Amniotic stem cell (primary cell): ENCODE measurements at places on chromosomes 4 and X.

- no peak for DNase-seq
These were observed 217.5 kb downstream of the GBA3 start for GRCh38 chr4:22910200-22910599.

GRCh38 chr4:87499403-87500091 is 29.6 kb downstream of the SPARCL1 start:
- no peak for DNase-seq

DNA sequence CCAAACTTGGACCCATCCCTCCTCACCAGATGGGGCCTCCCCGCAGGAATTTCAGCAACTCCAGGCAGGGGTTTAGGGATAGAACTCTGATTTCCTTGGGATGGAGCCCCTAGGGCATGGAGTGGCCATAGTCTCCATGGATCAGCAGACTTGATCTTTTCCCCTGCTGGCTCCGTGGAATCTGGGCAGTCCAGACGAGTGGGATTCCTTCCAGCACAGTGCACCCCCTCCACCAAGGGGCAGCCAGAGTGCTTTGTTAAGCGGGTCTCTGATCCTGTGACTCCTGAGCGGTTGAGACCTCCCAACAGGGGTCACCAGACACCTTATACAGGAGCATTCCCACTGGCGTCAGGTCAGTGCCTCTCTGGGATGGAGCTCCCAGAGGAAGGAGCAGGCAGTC is 40.4 kb downstream of the ENPP6 start:
- DNase-seq: no peak

DNA sequence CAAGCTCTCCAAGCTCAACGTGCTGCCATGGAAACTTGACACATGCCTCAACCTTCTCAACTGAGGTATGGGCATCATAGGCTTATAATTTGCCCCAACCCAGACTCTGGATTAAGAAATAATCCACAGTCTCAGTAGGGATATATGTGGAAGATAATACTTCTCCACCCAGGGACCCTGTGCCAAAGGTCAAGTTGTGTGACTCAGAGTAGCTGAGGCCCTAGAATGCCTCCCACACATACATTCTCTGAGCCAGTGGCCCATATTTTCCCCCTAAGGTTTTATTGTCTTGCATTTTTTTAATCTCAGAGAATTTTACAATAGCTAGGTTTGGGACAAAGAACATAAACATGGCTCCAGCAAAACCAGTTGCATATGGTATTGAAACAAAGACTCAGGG is 283.1 kb downstream of the IDS start:
- no peak for DNase-seq

DNA sequence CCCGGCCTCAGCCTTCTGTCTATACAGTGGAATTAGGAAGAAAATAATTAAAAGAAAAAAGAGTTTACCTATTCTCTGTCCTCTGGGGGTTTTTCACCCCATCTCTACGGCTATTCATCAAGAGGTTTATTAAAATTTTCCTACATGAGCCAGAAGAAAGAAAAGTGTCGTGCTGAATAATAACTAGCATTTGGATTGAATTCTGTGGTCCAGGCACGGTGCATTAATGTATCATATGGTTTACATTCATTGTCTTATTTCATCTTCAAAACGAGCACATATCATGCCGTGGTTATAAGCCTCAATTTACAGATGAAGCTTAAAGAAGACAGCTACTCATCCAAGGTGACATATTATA is 5.4 kb upstream of the NAA15 start:
- DNase-seq: no peak

GRCh38 chr4:63728480-63729177 is 680.6 kb downstream of the TECRL start:
- no peak for DNase-seq

- no peak for DNase-seq
These were observed 12.2 kb downstream of the SPOCK3 start for GRCh38 chr4:167222099-167222498.

- DNase-seq: no peak
These were observed 49.6 kb downstream of the HPF1 start for GRCh38 chr4:169707958-169708643.

DNA sequence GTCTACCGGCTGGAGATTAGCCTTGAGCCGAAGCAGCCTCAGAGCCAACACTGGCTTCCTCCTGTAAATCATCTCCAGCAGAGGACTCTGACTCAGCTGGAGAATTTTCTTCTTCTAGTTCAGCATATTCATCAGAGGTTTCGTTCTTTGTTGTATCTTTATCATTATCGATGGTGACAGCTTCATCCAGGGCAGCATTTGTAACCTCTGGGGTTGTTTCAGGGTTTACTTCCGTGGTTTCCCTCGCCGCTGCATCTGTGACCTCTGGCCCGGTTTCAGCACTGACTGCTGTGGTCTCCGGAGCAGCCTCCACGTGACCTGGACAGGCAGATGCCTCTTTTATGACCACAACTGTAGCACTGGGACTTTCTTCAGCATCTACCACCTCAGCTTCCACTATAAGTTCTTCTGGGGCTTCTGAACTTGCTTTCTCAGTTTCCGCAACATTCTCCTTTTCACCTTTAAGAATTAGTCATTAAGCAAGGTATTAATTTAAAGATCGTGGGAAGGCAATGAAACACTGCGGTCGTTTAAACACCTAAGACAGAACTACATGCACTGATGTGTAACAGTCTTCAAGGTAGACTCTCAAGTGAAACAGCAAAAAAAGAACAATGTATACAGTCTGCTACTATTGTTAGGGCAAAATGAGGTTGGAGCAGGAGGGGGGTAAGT is 13.3 kb downstream of the MGARP start:
- peak; percentile 53 for DNase-seq

- no peak for DNase-seq
These were observed 181.6 kb downstream of the NAF1 start for GRCh38 chr4:162985131-162985530.

GRCh38 chr4:153649572-153649991 is 34.5 kb upstream of the TLR2 start:
- DNase-seq: no peak

GRCh38 chr4:120844528-120844921 is 78.0 kb downstream of the PRDM5 start:
- no peak for DNase-seq

GRCh38 chr4:180741703-180742102 is 1501.5 kb upstream of the TENM3 start:
- DNase-seq: no peak

GRCh38 chrX:35919536-35920309 is at the start of gene CFAP47:
Gene CFAP47 (plus strand): TSS chrX:35919734. CDS start chrX:35919800, 66 bp downstream.
- no peak for DNase-seq

DNA sequence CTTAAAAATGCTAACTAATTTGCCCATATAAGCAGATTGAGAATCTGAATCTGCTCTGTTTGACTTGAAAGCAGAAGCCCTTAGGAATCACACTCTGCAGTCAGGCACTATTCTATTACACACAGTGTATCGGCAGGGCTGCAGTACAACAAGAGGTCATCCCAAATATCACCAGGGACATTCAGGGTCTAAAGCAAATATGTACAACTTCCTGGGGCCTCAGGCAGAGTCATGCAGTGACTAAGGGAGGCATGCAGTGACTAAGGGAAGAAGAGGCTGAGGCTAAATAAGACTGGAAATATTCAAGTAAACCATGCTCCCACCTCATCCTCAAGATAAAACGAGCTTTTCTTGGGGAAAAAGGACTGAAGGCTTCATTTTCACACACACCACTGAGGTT is 20.9 kb downstream of the MAPK10 start:
- DNase-seq: peak; percentile 42

- DNase-seq: no peak
These were observed 284.1 kb upstream of the EPHA5 start for GRCh38 chr4:65954416-65954815.

- DNase-seq: no peak
These were observed 25.5 kb downstream of the IRF2 start for GRCh38 chr4:184448821-184449220.

DNA sequence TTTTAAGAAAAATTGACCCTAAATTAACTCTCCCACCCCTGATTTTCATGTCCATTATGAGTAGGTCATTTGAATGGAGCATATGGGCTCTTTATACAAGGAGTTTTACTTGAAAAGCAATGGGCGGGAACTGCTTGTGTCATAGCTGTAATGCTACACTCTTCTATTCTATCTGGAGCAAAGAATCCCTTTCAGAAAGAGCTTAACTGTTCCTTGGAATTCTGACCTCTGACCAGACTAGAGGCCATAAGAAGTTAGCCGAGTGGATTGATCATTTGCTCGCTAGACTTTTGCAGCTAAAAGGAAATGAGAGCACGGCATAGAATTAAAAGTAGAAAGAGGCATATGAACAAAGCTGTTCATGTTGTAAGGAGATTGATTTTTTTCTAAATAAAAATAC is 79.1 kb downstream of the DOCK11 start:
- no peak for DNase-seq

DNA sequence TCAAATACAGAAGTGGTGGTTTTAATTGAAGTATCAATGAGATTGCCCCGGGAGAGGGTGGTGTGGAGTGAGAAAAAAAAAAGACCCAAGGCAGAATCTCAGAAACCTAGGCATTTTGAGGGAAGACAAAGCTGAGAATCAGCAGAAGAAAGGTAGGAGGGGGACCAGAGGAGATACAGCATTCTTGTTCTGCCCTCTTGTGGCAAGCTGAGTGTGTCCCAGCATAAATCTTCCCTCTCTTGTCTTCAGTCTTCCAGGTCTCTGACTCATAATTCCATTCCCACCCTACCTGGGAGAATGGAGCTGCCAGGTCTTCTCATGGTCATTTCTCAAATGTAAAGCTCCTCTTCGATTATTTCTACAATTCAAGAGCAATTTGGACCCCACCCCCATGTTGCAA is 32.7 kb upstream of the MAGED1 start:
- no peak for DNase-seq

GRCh38 chr4:101191302-101192098 is 155.8 kb downstream of the PPP3CA start:
- DNase-seq: no peak

GRCh38 chrX:43808231-43808630 is 74.0 kb downstream of the MAOB start:
- DNase-seq: no peak

DNA sequence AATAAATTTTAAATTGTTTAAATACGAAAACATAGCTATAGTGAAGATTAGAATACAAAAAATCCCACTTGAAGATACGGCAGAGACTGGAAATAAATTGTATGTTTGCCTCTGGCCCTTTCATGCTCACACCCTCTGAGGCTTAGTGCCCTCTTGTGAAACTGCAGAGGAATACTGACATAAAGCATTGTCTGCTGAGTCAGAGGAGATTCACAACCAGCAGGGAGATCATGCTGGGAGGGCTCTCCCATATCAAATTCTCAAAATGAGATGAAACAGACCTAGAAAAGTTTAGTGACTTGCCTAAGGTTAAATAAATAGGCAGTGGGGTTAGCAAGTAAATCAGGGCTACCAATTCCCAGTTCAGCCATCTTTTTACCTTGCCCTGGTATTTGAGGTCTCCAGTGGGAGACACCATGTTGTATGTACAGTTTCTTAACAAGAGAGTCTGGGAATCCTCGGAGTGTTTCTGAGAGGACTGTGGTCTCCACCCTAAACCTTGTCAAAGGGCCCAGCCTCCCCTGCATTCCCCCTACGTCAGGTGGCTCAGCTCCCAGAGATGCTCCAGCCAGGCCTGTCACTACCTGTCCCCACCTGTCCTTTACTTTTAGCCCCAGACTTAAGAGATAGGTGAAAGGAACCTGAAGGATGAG is 581.4 kb upstream of the DIPK2B start:
- DNase-seq: peak; percentile 40

- DNase-seq: no peak
These were observed 136.4 kb downstream of the MAPK10 start for GRCh38 chr4:86223472-86223871.

DNA sequence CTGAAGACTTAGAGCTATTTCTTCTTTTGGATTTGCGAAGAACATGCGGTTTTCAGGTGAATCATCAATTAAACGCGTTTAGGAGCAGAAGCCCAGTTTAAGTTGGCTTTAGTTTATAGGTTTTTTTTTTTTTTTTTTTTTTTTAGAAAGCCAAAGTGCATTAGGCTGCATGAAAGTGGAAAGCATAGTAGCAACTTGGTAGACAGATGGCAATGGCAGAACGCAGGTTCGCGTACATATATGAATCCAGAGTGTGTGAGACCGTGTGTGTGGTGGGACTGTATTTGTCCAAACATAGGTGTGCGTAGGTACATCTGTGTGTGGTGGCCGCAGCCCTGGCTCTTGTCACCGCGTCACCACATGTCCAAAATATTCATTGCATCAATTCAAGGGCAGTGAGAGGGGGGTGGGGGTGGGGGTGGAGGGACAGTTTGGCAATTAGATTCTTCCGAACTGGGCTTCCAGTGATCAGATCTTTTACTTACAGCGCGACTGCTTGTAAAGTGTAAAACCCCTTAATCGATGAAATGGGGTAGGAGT is 901 bp downstream of the JADE1 start:
- no peak for DNase-seq

- no peak for DNase-seq
These were observed 63.1 kb downstream of the GLUD2 start for GRCh38 chrX:121110536-121110935.

- DNase-seq: no peak
These were observed 35.8 kb upstream of the TNIP3 start for GRCh38 chr4:121199742-121200561.

- DNase-seq: no peak
These were observed 28.4 kb downstream of the NPNT start for GRCh38 chr4:105923497-105924238.

DNA sequence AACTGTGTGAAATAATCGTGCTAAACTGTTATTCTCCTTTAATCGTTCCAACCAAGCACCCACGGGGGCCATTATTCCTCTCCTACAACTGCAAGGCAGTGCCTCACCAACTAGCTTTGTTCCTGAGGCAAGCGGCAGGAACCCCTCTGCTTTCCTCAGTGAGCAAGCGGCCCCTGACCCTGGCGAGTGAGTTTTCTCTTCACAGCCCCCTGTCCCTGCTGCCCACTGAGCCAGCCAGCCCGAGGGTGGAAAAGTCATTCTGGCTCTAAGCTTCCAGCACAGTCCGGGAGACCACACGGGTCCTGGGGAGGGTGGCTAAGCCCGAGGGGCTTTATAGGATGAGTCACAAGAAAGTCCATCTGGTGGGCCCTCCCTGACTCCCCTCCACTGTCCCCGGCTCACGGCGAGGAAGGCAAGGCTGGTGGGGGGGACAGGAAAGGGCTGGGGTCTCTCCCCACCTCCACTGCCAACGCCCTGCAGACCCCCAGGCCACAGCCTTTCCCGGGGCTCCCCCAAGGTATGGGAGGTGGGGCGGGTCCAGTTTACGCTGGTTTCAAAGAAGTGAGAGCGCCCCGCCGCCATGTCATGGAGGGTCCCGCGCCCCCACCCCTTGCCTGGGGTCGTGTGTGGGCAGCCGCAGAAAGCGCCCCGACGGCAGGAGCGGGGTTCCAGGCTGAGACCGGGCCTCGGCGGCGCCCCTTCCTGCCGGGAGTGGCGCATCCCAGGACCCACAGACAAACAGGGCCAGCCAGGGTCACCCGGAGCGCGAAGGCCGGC is 45.0 kb downstream of the CPLX1 start:
- no peak for DNase-seq

GRCh38 chr4:122150931-122151330 is 1.2 kb upstream of the BLTP1 start:
- DNase-seq: no peak

- DNase-seq: no peak
These were observed 80.9 kb downstream of the ZNF718 start for GRCh38 chr4:205097-205756.
